A549 (cell line): ENCODE measurements at places on chromosomes 16 and 17. TPM values are rescaled to one million over a fixed set of nuclear protein-coding genes. Genes with fewer than 3 reads are reported as not detected.

- DNase-seq = no peak
Observed at GRCh38 chr17:30552994-30553566, 75.9 kb downstream of the GOSR1 start.

- DNase-seq = no peak
Observed at GRCh38 chr16:84434800-84435199, 66.5 kb downstream of the ATP2C2 start.

DNA sequence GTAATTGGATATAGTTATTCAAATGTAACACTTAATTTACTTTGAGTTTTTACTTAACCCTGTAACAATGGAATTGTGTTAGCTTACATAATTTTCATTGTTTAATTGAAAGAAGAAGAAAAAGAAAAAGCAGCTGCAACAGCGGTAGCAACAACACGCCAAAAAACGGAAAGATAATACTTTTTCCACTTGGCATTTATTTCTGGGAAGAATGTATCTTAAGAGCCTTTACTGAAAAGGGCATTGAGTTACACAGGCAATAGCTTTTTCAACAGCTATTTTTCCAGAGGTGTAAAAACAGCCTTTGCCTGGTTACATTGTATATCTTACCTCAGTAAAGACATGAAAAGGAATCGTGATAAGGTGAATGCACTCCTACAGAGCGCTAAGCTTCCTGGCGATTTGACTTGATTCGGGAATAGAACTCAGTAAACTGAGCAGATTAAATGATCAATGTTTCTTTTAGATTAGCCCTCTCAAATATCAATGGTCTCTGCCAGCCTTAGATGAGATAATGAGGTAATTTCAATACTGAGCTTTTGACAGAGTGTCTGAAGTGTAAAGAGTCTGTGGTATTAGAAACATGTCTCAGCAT is 311.3 kb downstream of the CDH13 start:
- no peak for DNase-seq

The EFCAB13 gene
- polyA plus RNA-seq = 2.9 to 4.2 TPM (median 3.2 TPM) in 3 replicates

- no peak for DNase-seq
Observed at GRCh38 chr17:77274096-77274845, 133.5 kb downstream of the SEC14L1 start.

GRCh38 chr17:50967795-50968194 is 101.6 kb upstream of the TOB1 start:
- no peak for DNase-seq

DNA sequence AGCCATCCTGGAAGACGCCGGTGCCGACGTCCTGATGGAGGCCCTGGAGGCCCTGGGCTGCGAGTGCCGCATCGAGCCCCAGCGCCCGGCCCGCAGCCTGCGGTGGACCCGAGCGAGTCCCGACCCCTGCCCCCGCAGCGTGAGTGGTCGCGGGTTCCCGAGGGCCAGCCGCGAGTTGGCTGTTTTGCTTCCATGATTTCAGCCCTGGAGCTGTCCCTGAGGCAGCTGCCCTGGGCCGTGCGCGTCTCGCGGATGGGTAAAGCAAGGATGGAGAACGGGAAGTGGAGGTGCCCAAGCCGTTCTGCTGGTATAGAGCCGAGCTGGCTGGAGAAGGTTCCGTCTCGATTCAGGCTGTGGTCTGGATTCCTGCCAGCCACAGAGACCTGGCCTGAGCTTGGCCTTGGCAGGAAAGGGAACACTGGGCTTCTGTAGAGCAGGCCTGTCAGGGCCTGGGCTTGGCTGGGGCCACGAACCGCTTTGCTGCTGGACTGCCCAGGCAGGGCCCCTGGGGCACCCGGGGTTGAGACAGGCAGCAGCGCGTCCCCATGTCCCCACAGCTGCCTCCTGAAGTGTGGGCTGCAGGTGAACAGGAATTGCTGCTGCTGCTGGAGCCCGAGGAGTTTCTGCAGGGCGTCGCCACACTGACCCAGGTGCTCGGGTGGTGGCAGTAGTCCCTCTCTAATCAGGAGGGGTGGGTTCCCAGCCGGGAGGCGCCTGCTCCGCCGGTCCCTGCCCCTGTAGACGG is 941 bp upstream of the MRPS34 start:
- no peak for DNase-seq

The CSH2 gene
- polyA plus RNA-seq = not detected in 3 replicates

- peak; percentile 74 for DNase-seq
Observed at GRCh38 chr16:67241008-67241900, 6.0 kb downstream of the FHOD1 start.

The TLE7 gene
- polyA plus RNA-seq = not detected in 3 replicates

DNA sequence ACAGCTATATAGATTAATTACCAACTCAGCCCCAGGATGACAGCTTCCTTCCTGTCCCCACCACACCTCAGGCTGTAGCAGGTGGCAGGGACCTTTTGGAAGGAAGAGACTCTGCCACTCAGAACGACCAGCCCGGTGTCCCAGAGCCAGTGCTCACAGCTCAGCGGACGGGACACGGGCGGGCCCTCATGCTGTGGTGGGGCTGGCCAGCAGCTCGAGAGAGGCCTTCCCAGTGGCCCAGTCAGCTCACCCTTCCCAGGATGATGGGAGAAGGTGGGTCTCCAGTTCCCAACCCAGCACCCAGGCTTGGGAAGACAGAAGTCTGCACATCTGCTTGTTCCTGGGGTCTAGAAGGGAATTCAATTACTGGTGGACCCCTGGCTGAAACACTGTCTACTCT is 10.5 kb downstream of the NUDT16L1 start:
- no peak for DNase-seq

The KRT39 gene
- polyA plus RNA-seq = not detected in 3 replicates

The EVPLL gene
- 0.05 to 0.07 TPM in 2 of 3 replicates, not detected in the other for polyA plus RNA-seq

DNA sequence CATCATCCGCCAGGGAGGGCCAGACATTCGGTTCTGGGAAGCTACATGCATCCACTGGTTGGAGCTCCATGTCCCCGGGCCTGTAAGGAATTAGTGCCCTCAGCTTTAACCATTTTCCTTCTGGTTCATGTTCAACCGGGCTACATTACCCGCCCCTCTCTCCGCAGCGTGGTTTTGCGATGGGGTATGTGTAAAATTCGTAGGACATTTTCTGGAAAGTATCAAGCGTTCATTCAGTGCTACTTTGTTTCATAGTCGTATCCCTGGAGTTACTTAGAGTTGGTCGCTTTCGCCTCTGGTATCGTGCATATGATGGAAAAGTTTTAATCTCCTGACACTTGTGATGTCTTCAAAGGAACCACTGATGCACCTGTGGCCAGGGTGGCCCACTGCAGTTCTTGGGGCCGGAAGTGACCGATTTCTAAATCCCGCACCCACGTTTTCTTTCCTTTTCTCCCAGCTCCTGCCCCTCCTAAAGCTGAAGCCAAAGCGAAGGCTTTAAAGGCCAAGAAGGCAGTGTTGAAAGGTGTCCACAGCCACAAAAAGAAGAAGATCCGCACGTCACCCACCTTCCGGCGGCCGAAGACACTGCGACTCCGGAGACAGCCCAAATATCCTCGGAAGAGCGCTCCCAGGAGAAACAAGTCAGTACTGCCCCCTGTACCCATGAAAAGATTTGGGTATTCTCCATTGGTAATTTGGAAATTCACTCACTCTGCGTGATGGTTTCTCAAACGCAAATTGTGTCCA is 637 bp downstream of the RPL23A start:
- DNase-seq = no peak

- DNase-seq = no peak
Observed at GRCh38 chr17:7083592-7083991, 3.5 kb upstream of the CLEC10A start.

DNA sequence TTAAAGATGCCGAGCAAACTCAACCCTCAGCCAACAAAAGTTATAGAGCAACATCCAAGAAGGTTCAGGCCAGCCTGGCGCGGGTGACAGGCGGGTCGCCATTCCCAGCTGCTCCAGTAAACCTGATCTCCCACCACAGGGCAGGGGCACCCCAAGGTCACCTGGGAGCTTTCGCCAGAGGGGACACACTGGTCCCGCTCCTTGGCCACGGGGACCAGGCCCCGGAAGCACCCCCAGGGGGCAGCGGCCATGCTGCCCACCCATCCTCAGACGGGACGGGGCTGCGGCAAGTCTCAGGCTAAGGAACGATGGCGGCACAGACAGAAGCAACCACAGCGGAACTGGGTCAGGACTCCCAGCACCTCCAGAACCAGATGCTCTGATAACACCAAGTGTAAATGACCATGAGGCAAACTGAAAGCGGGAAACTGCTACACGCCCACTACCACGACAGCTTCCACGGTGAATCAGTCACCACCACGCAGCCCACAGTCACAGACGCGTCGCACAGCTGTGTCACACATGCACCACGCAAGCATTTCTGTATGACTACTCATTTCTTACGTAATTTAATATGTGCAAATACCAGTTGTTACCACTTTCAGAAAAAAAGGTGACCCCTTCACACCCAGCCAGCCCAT is 14.1 kb upstream of the CCDC154 start:
- no peak for DNase-seq

GRCh38 chr17:59073972-59074371 is 32.7 kb downstream of the TRIM37 start:
- no peak for DNase-seq

DNA sequence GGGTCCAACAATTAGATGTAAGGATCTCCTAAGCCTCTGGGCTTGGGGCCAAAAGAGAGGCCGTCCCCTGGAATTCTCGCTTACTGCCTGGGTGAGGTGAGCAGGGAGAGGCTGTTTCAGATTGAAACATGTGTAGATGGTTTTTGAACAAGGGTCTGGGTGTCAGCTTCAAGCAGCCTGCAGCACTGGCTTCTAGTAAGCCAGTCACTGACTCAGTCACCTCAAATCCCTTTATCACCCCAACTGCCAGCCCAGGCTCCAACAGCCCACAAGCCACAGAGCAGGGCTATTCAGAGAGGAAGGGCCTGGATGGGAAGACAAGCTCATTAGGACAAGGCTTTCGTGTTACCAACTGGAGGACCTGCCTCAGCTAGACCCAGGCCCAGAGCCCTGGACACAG is 180.2 kb downstream of the CCT6B start:
- DNase-seq = no peak

The DPEP3 gene
- not detected in 3 replicates for polyA plus RNA-seq

DNA sequence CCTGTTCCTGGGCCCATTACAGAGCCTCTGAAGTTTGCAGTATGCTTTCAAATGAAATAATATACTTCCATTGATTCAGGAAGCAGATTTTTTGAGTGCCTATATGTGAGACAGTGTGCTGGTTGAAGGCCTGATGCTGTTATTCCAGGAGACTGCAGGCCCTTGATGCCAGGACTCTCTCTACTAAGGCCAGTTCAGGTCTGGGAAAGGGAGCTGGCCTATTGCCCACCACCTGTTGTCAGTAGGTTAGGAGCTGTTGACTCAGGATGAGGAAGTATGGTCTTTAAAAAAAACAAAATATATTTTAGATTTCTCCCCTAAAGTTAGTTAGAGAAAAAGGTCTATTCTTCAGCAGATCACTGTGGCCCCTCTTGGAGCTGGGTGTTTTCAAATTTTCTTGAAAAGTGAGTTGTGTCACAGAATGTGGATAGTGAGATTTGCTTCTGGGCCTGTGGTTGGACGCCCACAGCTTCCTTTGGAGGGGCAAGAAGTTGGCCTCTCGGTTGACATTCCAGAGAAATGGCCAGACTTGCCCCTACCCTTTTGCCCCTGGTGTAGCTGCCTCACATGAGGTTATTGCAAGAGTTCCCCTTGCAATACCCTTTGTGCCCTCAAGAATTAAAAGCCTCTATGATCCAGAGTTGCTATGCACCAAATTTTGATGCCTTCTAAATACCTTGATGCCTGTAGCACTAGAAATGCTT is 7.9 kb downstream of the ESRP2 start:
- DNase-seq = no peak

The SLC16A6 gene
- polyA plus RNA-seq = 0.08 to 0.33 TPM (median 0.17 TPM) in 3 replicates

The NATD1 gene
- 1.0 to 1.6 TPM (median 1.3 TPM) in 3 replicates for polyA plus RNA-seq

The STXBP4 gene
- polyA plus RNA-seq = 8.1 to 9.0 TPM (median 8.7 TPM) in 3 replicates

GRCh38 chr16:81251871-81252270 is 13.4 kb downstream of the BCO1 start:
- DNase-seq = no peak

DNA sequence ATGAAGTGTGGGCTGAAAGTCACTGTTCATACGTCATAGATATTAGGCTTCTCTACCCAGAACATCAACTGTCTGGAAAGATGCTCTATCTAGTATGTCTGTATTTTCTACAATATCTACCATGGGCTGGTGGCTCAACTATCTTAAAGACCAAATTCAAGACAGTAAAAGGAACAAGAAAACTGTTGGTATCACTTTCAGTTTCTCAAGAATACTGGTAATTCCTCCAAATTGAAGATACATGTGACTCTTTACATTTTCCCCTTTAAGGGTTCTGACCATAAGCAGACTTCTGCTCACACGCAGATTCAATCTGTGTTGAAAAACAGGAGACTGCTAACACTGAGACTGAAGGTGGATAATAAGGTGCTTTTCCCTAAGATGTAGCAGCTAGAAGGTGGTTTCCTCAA is 24.2 kb downstream of the XPO6 start:
- no peak for DNase-seq

The DNAAF8 gene
- 0.73 to 1.6 TPM (median 0.89 TPM) in 3 replicates for polyA plus RNA-seq

The RSKR gene
- polyA plus RNA-seq = 5.6 to 6.6 TPM (median 5.8 TPM) in 3 replicates

- DNase-seq = no peak
Observed at GRCh38 chr16:53147500-53148065, 92.8 kb downstream of the CHD9 start.

GRCh38 chr16:89828199-89828869 is at the start of gene SPIRE2:
TSS of gene SPIRE2 (plus strand) at chr16:89828475. CDS start at chr16:89828551, 76 bp downstream.
- DNase-seq = no peak

The CYGB gene
- 1.1 to 2.0 TPM (median 1.3 TPM) in 3 replicates for polyA plus RNA-seq

The ITGAL gene
- polyA plus RNA-seq = 0.08 to 0.51 TPM (median 0.17 TPM) in 3 replicates

DNA sequence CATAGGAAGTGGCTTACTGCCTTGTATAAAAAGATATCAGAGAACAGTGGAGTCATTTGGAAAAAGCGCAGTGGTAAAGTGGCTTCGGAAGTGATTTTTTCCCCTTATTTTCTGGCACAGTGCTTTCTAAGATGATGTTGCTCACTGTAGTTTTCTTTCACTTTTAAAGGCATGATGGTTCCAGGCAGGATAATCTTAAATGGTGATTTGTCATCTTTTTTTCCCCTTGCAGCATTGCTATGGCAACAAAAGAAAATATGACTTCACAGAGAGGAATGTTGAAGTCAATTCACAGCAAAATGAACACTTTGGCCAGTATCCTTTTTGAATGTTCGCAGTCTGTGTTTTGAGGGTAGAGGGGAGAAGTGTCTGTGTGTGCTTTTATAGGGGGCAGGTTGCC is 42.5 kb downstream of the GOSR1 start:
- peak; percentile 35 for DNase-seq

DNA sequence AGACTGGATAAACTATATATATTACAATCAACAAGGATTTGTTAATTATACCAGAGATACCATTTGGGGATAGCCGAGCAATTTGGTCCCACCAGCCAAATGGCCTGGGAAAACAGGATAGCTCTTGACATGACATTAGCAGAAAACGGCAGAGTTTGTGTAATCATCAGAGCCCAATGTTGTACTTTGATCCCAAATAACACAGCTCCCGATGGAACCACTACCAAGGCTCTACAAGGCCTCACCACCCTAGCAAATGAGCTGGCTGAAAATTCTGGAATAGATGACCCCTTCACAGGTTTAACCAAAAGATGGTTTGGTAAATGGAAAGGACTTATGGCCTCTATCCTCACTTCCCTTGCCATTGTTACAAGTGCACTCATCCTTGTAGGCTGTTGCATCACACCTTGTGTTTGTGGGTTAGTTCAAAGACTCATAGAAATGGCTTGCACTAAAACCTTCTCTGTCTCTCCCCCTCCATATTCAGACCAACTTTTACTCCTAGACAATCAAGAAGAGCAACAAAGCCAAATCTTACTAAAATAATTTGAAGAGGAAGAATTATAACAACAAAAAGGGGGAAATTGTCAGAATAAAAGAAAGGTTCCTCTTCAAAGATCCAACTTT is 9.5 kb downstream of the TXNL4B start:
- no peak for DNase-seq

- DNase-seq = no peak
Observed at GRCh38 chr16:30184891-30185682, 1.7 kb downstream of the CORO1A start.

- no peak for DNase-seq
Observed at GRCh38 chr16:17518441-17518840, 47.7 kb upstream of the XYLT1 start.

- DNase-seq = no peak
Observed at GRCh38 chr17:6559753-6560215, 3.4 kb upstream of the PITPNM3 start.
